ENCODE measurements at places on chromosomes 2 and 18.

DNA sequence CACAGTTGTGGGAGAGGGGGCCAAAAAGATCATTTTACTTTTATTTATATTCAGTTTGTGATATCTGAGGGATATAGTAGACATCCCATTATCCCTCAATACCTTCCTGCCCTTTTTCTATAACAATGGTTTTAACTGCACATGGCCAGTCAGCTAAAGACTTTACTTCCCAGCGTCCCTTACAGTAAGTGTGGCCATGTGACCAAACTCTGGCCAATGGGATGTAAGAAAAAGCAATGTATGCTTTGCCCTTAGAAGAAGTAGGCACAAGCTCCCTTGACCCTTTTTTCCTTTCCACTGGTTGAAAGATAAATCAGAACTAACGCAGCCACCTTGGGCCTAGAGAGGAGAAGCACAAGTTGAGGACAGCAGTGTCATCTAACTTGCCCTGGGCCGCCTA, 44.6 kb upstream of the LRPPRC start:
- no peak for DNase-seq

- no peak for DNase-seq
Observed at GRCh38 chr2:241754042-241754441, 19.6 kb downstream of the D2HGDH start.

DNA sequence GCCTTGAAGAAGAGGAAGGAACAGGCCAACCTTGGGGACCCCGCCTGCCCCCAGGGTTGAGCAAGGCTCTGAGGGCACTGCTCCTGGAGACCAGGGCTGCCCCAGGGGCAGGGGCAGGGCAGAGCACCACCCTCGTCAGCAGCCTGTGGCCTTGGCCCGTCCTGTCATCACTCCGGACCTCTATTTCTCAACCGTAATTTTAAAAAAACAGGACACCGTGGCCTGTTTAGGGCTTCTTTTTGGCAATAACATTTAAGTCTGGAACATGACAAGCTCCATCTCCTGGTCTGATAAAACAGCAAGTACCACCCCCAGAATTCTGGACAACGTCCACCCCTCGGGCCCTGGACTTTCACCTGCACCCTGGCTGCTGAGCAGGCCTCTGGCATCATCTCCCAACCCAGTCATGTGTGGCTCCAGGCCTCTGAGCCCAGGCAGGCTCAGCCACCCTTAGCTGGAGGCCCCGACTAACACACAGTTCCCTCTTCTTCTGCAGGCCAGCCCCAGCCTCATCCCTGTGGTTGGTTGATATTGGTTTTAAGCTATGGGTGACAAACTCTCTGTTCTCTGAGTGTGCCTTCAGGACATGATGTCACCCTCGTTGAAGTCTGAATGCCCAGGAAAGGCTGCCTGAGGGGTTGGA, 22.6 kb upstream of the ID2 start:
- no peak for DNase-seq

DNA sequence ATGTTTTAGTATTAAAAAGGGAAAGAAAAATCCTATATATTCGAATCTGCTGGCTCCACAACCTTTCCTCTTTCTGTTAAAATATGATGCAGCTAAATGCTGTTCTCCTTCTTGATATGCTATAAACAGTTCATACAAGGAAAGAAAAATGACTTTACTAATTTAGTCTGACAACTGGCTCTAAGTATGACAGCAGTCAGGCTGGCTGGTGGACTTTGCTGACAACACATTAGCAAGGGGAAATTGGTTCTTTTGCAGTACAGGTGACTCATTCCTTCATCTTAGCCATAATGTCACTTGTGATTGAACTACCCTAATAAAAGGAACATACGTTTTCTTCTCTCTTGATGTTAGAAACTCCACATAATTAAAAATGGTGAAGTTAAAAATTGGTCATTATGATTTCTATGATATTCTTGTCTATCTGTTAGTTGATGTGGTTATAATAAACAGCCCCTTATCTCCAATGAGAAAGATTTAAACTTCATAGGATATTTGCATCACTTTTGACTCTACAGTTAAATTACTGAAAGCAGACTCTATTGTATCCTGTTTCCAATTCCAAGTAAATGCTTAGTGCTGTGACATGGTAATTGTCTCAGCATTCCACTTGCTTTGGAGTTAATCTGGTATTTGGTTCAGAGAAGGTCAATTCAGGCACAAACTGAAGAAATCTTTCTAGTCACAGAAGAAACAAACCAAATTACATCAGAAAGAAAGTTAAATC, 315.3 kb upstream of the GULP1 start:
- no peak for DNase-seq

DNA sequence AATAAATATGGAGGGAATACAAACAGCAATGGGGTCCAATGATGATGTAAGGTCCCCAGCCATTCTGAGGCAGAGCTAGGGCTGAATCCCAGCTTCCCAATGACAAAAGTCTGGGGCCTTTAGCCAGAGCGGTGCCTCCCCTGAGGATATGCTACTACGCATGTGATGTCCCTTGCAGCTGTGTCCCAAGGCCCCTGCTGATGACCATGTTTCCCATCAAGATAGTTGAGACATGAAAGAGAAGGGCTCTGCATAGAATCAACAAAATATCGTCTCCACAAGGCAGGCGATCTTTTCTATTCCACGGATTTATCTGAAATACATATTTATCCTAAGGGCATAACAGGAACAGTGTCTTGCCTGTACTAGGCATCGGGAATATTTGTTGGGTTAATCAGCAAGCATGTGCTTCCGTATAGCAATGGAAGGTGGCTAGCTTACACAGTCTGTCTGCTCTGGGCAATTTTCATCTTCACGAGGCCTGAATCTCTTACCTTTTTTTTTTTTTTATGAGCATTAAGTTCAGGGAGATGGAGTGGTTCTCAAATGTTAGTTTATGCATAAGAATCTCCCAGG, 284.6 kb downstream of the CNTNAP5 start:
- no peak for DNase-seq

DNA sequence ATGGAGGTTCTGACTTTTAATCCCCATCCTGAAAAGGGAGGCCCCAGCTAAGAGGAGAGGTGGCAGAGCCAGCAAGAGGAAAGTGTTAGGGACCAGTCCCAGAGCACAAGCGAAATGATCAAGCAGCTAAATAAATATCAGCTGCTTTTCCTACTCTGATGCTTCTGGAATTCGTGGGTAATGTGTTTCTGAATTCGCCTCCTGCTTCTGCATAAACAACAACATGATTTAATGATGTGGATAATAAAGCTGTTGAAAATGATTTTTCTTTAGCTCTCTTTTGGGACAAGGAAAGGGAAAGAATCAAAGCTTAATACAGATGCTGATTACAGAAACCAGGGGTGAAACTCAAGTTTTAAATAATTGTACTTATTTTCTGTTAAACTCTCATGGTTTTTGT, 329.7 kb downstream of the PDE11A start:
- no peak for DNase-seq

DNA sequence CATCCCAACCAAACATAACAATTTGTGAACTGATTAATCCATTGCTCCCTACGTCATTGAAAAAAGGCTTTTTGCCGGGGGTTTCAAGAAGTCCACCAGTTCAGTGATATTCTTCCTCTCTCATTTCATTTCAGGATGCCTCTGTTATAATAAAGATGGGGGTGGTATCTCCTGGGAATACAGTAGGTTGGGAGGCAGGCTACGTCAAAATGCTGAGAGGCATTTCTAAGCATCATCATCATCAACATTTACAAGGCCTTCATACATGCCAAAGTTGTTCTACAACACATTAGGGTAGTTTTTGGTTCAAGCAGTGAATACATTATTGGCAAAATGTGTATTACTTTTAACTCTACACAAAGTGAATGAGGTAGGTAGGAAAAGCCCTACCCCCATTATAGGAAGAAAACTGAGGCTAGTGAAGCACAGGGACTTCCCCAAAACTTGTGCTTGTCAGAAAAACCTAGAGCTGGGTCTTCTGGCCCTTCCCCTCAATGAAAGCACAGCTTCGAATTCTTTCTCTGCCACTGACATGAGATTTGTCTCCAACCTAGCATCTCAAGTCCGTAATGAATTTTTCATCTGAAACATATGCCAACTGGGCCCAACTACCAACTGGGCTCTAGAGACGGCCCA, 11.3 kb downstream of the OSR1 start:
- DNase-seq: no peak

DNA sequence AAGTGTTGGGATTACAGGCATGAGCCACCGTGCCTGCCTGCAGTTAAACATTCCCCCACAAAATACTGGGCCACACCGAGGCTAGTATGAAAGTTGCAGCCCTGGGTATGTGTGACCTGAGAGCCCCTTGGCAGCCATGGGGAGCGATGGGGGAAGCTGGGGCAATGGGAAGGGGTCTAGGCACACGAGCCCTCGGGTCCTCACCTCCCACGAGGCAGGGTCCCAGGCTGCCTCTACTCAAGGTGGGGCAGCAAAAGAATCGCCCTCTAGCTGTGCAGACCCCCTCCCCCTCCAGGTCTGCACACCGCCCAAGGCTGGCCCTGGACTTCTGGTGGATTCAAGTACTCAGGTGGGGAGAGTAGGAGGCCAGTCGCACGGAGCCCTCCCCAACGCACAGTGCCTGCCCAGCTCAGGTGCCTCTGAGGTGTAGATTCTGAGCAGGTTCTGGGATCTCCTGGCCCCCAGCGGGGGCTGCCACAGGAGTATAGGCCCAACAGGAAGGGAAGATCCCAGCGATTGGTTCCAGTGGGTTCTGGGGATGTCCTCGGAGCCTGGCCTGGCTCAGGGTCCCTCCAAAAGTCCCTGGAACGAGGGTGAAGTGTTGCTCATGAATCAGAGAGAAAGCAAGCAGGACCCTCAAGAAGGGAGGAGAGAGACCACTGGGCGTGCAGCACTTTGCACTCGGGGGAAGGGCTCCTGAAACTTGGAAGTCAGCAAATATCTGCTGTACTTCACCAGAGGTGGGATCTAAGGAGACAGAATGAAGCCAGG, 2.6 kb downstream of the GPR35 start:
- DNase-seq: no peak

DNA sequence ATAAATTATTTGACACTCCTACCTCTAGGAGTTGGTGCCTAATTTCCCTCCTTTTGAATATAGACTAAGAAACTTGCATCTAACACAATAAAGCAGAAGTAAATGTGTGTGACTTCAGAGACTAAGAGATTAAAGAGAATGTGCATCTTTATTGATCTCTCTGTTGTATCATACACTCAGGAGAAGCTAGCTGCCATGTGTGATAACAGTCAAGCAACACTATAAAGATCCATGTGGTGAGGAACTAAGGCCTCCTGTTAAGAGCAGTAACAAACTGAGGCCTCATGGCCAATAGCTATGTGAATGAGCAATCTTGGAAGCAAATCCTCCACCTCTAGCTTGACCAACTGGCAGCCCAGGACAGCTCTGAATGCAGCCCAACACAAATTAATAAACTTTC, 3.4 kb downstream of the FANCL start:
- no peak for DNase-seq

Data from nucleus accumbens (tissue), 56 donors.